Sciatic nerve (tissue), 2 donors: ENCODE measurements at places on chromosomes 11 and 22. TPM values are rescaled to one million over a fixed set of nuclear protein-coding genes. Genes with fewer than 3 reads are reported as not detected.
A peak's percentile ranks its signal among the peaks of the same experiment; 100 is the strongest.

The CRY2 gene
- total RNA-seq = 74.2 TPM

The PLAAT3 gene
- total RNA-seq = 158 TPM

The PKDREJ gene
- 0.18 TPM for total RNA-seq

DNA sequence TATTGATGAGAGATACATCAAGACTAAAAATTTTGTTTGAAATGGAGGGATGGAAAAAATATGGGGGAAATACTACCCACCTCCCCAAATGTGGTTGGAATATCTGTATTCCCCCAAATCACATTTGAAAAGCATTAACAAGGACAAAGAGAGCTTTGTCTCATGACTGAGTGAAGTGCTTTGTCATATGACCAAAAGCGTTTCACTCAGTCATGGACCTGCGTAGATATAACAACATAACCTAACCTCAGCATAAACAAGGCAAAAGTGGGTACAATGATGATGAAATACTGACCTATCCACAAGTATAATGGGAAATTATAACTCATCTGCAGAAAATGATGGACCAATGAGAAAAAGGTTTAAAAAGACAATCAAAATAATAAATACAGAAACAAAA, 418.3 kb downstream of the TBC1D22A start:
- no peak for DNase-seq

- DNase-seq = no peak
Observed at GRCh38 chr11:35076201-35077100, 62.5 kb upstream of the CD44 start.

DNA sequence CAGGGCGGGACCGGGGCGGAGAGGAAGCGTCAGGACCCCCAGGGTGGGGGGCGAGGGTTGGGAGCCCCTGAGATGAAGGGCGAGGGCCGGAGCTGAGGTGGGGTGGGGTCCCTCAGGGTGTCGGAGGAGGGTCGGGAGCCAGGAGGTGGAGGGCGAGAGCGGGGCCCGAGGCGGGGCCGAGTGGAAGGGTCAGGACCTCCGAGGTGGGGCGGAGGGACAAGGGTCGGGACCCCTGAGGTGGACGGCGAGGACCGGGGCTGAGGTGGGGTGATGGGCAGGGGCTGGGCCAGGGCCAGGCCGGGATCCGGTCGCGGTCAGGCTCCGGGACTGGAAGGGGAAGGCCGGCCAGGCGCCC, 409 bp downstream of the SMC1B start:
- DNase-seq = no peak

- peak; percentile 45 for DNase-seq
Observed at GRCh38 chr11:69209421-69210309, 53.9 kb downstream of the SMIM38 start.

GRCh38 chr11:69298267-69299022, 4.5 kb downstream of the MYEOV start:
- peak; percentile 80 for DNase-seq

DNA sequence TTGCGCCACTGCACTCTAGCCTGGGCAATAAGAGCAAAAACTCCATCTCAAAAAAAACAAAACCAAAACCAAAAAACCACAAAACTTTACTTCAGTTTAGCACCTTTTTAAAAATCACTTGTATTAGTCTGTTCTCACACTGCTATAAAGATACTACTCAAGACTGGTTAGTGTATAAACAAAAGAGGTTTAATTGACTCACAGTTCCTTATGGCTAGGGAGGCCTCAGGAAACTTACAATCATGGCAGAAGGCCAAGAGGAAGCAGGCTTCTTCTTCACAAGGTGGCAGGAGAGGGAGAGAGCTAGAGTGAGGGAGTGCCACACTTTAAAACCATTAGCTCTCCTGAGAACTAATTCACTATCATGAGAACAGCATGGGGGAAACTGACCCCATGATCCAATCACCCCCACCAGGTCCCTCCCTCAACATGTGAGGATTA, 261.3 kb downstream of the TMEM135 start:
- no peak for DNase-seq
